ENCODE measurements at places on chromosomes 1 and 21. TPM values are rescaled to one million over a fixed set of nuclear protein-coding genes. Genes with fewer than 3 reads are reported as not detected.

HSD11B1 gene
- 9.7 TPM for total RNA-seq

LCE3D gene
- total RNA-seq: not detected

SYF2 gene
- 39.1 TPM for total RNA-seq

KCNE1 gene
- total RNA-seq: 0.15 TPM

ERICH3 gene
- not detected for total RNA-seq

HSPA6 gene
- total RNA-seq: 0.41 TPM

CD2 gene
- total RNA-seq: 473 TPM

CSTB gene
- 32.5 TPM for total RNA-seq

RAB25 gene
- 0.43 TPM for total RNA-seq

SLC39A1 gene
- total RNA-seq: 117 TPM

MROH9 gene
- not detected for total RNA-seq

SAMSN1 gene
- 93.3 TPM for total RNA-seq
